Hematopoietic multipotent progenitor cell treated with erythropoietin and hydrocortisone succinate and interleukin-3 and kit ligand, for 6 days (in vitro differentiated cells): ENCODE measurements at places on chromosomes 12 and 14.

- DNase-seq = peak; percentile 51
Observed at GRCh38 chr14:91373591-91374254, 43.9 kb downstream of the CCDC88C start.

GRCh38 chr12:71438670-71439361 lies 782 bp upstream of the LGR5 start:
- DNase-seq = no peak

- DNase-seq = no peak
Observed at GRCh38 chr12:19550626-19551025, 111.3 kb downstream of the AEBP2 start.

- DNase-seq = no peak
Observed at GRCh38 chr12:122545855-122546254, 18.8 kb downstream of the KNTC1 start.

GRCh38 chr12:12185414-12185813 lies 81.4 kb downstream of the LRP6 start:
- DNase-seq = no peak

DNA sequence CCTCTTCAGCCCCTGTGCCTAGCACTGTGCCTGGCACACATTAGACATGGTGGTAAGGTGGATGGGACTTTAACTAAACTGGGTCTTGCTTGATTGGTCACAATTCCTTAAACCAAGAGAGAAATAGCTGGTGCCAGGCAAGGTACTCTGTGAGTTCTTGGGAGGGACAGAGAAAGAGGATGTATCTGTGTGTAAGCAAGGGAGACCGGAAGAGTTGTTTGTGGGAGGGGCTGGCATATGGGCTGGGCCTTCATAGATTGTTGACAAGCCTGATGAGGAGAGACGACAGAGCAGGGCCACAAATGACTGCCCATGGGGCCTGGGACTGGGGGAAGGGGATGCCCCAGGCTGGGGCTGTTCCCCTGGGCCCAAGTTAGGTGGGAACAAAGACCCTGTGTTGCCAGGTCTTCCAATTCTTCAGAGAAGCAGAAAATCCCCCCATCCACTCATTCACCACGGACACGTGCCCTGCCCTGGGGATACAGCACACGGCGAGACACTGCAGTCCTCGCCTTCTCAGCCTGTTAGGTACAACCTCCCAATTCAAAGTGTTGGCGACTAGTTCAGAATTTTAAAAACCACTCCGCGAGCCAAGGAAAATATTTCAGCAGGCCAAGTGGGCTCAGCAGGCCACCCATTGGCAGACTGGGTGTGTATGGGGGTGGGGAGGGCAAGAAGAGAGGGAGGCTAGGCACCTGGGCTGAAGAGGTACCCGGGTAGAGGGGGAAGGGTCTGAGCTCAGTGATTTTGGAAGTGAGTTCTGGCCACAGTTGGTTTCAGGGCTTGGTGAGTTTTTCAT lies 11.4 kb upstream of the CYP46A1 start:
- DNase-seq = peak; percentile 34

- DNase-seq = no peak
Observed at GRCh38 chr14:68941820-68942219, 37.3 kb downstream of the ACTN1 start.

DNA sequence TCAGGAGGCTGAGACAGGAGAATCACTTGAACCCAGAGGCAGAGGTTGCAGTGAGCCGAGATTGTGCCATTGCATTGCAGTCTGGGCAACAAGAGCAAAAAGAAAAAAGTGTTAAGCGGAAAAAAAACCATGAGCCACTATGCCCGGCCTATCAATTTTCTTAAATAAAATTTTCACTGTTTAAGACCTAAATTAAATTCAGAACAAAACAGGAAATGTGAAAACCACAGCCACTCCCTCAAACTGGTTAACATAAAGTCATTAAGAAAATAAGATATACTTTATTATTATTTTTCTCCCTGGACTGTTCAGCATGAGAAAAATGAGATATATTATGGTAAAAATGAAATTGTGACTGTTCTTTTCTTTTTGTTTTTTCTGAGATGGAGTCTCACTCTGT lies 44.6 kb upstream of the GCH1 start:
- DNase-seq = no peak

- DNase-seq = no peak
Observed at GRCh38 chr12:87812030-87812429, 217.2 kb downstream of the C12orf50 start.

GRCh38 chr14:105085766-105086165 lies 20.5 kb upstream of the GPR132 start:
- DNase-seq = no peak

GRCh38 chr14:85536833-85537190 lies 6.9 kb downstream of the FLRT2 start:
- DNase-seq = no peak

DNA sequence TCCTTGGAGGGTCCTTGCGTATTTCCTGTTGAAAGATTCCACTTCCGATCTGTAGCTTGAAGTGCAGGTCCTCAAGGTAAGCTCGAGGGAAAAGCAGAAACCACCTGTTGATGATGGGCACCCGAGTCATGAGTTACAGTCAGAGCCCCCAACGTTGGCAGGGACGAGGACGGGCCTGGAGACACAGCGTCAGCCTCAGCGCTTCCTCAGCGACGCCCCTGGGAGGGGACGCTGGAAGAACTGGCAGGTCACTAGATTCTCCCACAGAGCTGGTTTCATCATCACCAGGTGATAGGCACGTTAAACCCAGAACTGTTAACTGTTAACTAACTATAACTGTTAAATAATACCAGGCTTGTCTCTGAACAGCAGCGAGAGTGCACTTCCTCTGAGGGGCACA lies 101.8 kb downstream of the TNFAIP2 start:
- DNase-seq = no peak

DNA sequence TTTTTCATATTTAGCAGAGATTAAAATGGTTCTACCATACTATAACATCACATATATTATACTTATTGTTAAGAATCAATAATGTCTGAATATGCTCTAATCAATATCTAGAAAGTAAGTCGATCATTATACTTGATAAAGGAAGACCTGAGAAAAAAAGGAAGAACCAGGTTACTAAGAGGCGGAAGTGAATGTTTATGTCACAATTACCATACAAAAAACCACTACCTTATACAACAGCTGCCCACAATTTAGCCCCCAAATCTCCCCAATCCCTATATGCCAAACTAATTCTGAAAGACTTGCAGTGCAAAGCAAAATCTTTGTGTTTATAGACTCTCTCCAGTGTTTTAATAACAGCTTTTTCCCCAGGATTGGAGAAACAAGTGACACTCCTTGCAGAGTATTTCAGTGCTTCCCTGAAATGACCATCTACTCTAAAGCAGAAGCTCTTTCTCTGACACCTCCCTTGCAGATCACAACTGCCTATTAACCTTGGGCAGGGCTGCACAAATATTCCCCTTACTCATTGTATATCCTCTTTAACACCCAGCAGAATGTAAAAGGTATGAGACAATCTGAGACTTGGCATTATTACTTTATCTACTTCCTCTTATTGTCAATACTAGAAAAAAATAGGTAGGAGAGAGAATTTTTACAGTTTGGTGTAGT lies 12.7 kb upstream of the SLC2A3 start:
- DNase-seq = peak; percentile 55

DNA sequence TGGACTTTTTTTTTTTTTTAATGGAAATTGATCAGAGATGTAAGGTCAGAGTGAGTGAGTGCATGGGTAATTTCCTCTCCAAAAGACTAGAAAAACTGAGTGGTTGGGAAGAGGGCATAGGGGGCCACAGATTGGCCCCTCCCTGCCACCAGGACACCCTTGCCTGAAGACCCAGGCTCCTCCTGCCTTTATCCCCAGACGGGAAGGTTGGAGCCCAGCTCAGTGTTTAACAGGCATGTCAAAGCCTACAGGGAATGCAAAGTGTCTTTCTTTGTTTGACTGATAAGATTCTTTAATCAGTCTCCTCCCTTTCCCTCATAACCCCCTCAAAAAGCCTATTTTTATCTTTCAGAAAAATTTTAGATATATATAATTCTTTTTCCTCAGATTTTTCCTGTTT lies 50.3 kb downstream of the IRAK3 start:
- no peak for DNase-seq

- peak; percentile 60 for DNase-seq
Observed at GRCh38 chr14:78440356-78440894, 270.3 kb downstream of the NRXN3 start.

- no peak for DNase-seq
Observed at GRCh38 chr14:66233591-66233990, 252.6 kb upstream of the CCDC196 start.

GRCh38 chr12:34290381-34290995 lies 268.2 kb downstream of the ALG10 start:
- no peak for DNase-seq

DNA sequence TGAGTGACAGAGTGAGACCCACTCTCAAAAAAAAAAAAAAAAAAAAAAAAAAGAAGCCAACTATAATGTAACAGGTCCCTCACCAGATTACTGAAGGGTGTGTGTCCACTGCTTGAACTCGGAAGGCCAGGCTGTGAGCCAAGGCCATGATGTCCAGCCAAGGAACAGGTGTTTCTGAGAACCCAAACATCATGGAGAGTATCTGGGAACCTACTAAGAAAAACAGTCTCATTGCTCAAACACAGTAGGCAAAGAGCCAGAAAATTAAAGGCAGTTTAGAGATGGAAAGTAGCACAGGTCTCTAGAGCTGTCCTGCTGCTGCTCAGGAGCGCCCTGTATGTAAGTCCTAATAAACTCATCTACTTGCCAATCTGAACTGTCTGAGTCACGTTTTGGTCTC lies 12.5 kb upstream of the MAP4K5 start:
- DNase-seq = no peak

DNA sequence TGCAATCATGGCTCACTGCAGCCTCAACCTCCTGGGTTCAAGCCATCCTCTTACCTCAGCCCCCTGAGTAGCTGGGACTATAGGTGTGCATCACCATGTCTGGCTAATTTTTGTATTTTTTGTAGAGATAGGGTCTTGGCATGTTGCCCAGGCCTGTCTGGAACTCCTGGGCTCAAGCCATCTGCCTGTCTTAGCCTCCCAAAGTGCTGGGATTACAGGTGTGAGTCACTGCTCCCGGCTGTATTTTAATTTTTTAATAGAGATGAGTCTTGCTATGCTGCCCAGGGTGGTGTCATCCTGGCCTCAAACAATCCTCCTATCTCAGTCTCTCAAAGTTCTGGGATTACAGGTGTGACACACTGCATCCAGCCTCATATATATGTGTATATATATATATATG lies 31.7 kb upstream of the GPRC5A start:
- DNase-seq = no peak

GRCh38 chr12:52044292-52044983 lies 6.8 kb upstream of the NR4A1 start:
- no peak for DNase-seq

GRCh38 chr12:101305226-101305779 lies 25.4 kb downstream of the UTP20 start:
- DNase-seq = no peak

DNA sequence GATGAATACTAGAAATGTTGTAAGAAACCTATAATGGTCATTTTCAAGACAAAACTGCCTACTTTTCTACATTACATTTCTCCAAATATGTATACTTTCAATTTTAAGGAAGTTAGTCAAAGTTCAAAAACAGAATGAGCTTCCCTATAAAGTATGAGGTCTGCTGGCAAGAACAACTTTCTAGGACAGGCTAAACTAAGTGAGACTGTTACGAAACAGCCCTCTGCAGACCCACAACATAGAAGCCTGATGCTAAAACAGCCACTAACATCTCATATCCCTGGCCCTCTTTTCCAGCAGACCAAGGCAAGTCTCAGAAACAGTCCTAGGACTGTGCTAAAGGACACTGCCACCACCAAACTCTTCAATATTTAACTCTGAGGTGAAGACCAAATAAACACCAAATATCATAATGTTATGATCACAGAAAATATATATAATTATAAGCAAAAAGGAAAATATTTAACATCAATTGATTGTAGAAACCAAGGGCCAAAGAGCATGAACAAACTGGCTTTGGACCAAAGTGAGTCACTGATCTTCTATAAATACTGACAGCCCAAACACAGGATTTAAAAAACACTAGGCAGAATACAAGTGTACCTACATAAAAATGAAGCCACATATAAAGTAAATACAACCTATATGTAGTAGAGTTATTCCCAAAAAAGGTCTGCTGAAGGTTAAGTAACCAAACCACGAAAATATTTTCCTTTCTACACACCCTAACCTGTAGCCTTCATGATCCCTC lies 27.7 kb downstream of the PPP4R3A start:
- peak; percentile 28 for DNase-seq

GRCh38 chr14:50871228-50871627 lies 625 bp upstream of the ABHD12B start:
- DNase-seq = no peak

- DNase-seq = peak; percentile 26
Observed at GRCh38 chr14:68397371-68397811, 395.5 kb downstream of the ZFP36L1 start.

DNA sequence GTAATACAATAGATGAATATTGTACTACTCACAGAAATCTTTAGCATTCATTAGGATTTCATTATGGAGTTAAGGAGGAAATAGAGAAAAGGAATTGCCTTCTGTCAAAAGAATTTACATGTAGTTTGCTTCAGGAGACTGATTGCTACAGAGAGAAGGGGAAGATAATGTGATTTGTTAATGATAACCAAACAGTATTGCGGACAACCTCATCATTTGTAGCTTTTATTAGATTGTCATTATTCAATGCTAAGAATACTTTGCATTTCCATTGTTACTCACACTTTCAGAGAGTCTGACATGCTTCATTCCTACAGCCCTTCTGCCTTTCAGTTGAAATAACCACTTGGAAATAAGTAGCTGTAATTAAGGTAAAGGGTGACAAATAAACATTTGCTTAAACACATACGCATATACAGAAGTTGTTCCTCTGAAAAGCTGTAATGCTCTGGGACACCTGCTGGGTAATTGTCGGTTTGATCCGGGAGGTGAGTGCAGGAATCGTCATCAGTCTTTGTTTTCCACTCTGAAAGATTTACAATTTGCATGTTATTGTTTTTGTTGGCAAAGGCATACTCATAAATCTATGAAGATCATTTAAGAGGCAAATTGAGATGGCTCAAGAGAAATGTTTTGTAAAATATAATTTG lies 600.2 kb downstream of the TRHDE start:
- DNase-seq = no peak

GRCh38 chr12:8057839-8058238 lies 8.3 kb downstream of the C3AR1 start:
- DNase-seq = no peak

DNA sequence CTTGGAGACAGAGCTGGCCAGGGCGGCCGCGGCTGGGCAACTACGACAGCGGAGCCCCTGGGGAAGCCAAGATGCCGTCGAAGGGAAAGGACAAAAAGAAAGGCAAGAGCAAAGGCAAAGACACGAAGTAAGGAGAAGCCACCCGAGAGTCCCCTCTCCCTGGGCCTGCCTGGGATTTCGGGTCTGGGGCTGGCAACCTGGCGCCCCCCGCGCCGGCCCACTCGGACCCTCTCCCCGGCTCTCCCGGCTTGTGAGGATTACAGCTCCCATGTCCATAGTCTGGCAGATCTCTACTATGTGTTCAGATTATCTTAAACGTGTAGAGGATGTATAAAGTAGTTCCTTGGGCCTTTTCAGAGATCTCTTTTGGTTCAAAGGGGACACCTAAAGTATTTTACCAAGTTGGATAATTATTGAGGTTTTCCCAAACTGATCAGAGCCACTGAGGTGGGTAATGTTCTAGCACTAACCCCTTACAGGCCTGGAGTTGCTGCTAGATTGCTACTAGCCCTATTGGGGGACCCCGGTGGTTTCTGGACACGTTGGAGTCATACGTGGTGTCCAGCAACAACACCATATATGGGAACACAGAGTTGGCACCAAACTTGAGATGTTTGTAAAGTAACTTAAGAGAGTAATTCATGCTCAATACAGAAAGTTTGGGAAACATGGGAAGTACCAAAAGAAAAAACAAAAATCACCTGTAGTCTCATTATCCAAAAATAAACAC lies 424 bp downstream of the BBOF1 start:
- peak; percentile 19 for DNase-seq
